ENCODE measurements at places on chromosomes 5 and 9.

DNA sequence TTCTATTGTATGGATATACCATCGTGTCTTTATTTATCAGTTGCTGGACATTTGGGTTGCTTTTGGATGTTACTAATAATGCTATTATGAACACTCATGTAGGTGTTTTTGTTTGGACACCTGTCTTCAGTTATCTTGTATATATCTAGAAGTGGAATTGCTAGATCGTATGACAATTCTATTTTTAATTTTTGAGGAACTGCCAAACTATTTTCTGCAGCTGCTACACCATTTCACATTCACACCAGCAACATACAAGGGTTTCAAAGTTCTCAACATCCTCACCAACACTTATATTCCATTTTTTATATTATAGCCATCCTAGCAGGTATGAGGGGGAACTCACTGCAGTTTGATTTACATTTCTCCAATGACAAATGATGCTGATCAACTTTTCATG, 324.6 kb downstream of the CAAP1 start:
- DNase-seq: no peak

DNA sequence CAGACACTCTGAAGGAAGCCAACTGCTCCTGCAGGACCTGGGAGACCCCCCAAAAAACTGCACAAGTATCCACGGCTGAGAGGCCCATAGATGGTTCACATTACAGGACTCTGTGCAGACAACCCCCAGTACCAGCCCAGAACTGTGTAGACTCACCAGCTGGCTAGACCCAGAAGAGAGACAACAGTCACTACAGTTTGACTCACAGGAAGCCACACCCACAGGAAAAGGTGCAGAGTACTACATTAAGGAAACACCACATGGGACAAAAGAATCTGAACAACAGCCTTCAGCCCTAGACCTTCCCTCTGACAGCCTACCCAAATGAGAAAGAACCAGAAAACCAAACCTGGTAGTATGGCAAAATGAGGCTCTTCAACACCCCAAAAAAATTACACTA, 281.2 kb upstream of the RGMB start:
- no peak for DNase-seq

DNA sequence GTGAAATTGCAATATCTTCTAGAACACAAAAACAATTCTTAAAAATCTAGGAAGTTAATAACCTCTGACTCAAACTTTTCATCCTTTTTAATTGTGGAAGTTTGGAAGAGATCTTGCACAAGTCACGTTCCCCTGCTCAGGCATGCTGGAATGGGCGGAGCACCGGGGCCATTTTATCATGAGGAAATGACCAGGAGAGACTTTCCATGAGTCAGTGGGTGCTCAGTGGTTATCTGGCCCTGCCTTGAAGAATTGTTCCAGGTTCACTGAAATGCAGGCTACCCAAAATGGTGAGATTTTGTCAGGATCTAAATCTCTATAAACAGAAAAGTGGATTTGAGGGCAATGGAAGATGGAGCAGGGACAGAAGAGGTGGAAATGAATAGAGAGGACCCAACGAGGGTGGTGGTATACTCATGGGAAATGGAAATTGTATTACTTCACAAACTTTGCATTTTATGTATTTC, 61.2 kb downstream of the FYB1 start:
- DNase-seq: no peak

GRCh38 chr9:136693490-136694162, 6.4 kb upstream of the AGPAT2 start:
- DNase-seq: no peak

- DNase-seq: no peak
Measured at GRCh38 chr5:17436761-17437221, 61.2 kb upstream of the TAF11L2 start.

- no peak for DNase-seq
Measured at GRCh38 chr5:26572480-26572879, 465.9 kb downstream of the CDH9 start.

DNA sequence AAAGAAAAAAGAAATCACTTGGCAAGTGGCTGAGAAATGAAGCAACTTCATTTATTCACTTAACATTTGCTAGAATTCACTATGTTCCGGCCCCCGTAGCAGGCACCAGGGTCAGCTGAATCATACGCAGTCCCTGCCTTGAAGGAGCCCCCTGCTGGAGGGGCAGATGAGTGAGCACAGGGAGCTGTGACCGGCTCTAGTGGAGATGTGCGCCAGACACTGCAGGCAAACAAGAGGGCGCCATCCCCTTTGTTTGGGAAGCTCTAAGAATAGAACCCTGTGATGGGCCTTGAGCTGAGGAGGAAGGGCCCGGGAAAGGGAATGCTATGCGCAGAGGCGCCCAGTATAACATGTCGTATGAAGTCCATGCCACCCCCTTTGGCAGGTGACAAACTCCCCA, 20.2 kb upstream of the RPL26L1 start:
- DNase-seq: no peak

GRCh38 chr5:31585895-31586270, 53.0 kb upstream of the PDZD2 start:
- no peak for DNase-seq
